Dermis microvascular lymphatic vessel endothelial cell (primary cell): ENCODE measurements at places on chromosomes 13 and 19. TPM values are rescaled to one million over a fixed set of nuclear protein-coding genes. Genes with fewer than 3 reads are reported as not detected.

TFDP1 gene
- 45.9 and 48.0 TPM in 2 replicates for total RNA-seq

ZNF506 gene
- 5.5 and 9.7 TPM in 2 replicates for total RNA-seq

ZNF99 gene
- total RNA-seq: not detected in 2 replicates

DNA sequence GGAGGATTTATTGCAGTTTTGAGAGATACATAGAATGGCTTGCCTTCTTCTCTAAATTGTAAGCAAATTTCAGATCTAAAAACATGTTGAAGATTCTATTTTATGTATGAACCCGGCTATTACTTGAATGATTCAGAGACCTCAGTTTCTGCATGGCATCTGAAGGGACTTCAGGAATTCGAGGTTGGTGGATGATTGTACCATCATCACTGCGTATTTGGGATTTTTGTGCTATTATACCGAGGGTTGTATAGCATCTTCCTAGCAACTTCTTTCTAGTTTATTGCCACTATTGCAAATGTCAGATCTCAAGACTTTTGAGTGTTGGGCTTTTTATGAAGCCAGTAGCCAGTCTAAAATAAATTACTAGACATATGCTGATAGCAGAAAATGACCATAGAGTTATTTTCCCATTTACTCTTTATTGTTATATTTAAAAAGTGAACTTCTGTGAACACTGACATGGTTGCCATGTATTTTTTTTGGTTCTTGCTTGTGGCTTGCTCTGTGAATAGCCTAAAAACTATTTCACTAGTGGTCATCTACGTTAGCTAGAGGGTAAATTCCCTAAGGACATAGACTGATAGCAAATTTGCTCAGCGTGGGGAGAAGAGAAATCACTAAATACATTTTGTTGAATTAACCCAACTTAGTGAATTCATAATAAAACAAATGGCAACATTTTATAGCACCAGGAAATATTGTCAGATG is 70.6 kb upstream of the KLF12 start:
- no peak for DNase-seq

GRCh38 chr19:48513289-48514122 is 1.9 kb upstream of the LMTK3 start:
- no peak for DNase-seq

GRCh38 chr13:46176756-46177155 is 5.2 kb downstream of the LCP1 start:
- DNase-seq: no peak

- no peak for DNase-seq
Measured at GRCh38 chr19:6092329-6093286, 17.7 kb downstream of the RFX2 start.

DNA sequence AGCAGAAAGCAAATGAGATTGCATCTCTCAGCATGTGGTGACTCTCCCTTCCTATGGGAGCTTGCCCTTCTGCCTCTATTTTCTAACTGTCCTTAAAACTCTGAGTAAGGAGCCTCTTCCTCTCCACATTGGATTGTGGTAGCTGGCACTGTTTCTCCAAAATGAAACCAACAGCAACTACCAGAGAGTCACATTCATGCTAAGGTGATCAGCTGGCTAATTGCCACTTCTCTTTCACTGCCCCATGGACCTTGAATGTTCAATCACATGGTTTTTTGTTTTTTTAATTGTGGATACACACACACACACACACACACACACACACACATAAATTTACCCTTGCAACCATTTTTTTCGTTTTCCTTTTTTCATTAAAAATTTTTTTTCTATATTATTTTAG is 154.7 kb upstream of the TSC22D1 start:
- DNase-seq: no peak
